IPS DF 6.9 (cell line): ENCODE measurements at places on chromosomes 12 and 14.

DNA sequence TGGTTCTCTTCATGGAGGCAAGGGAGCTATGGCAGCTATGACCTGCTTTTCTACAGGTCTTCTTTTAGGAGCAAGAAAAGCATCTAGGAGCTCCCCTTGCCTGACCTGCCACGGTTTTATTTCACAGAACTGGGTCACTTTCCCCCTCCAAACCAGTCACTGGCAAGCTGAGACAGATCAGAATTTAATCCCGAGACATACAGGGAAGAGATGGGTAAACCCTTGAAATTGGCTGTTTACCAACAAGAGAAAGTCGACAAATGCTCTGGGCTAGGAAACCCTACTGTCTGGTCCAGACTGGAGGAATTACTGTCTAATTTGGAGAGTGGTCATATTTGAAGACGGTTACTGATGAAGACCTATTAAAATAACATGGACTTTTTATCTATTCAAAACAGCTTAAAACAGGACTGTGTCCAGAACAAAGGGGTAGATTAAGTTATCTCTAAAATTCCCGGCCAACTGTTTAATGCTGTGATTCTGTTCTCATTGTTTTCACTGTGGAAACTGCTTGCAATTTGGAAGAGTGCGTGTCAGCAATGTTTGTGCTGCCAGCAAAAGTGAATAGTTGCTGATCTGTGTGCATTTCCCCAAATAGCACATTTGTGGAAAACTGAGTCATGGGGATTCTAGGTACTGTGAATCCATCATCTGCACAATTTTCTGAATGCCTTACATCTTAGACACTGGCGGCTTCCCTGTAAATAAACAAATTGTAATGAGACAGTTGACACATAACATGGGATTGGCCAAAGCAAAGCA, 73.4 kb upstream of the EEA1 start:
- DNase-seq = no peak

GRCh38 chr12:18966954-18967353, 162.6 kb upstream of the PLEKHA5 start:
- no peak for DNase-seq

GRCh38 chr12:56565510-56566101, 44.0 kb downstream of the RBMS2 start:
- DNase-seq = peak; percentile 5

- no peak for DNase-seq
Observed at GRCh38 chr12:90729736-90730135, 225.2 kb downstream of the CCER1 start.

DNA sequence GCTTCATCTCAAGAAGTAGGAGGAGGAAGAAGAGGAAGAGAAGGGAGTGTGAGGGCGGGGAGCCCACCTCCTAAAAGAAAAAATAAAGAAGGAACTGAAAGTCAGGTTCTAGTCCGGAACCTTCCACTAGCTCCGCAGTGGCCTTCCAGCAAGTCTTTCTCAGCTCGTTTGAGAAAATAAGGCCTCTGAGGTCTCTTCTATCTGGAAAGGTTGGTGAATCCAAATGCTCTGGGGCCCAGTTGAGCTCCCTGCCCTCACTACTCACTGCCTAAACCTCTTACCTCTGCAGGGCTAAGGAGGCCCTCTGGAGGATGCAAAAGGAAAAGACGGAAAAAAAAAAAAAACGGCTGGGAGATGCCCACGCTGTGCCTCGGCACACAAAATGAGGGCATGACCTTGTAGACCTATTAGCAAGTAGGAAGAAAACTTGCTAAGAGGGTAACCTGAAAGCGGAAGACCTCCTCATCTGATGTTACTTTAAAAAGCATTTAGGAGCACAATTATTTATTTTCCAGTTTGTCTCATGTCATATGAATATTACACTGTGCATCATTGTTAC, 35.9 kb downstream of the FBLN5 start:
- peak; percentile 33 for DNase-seq

DNA sequence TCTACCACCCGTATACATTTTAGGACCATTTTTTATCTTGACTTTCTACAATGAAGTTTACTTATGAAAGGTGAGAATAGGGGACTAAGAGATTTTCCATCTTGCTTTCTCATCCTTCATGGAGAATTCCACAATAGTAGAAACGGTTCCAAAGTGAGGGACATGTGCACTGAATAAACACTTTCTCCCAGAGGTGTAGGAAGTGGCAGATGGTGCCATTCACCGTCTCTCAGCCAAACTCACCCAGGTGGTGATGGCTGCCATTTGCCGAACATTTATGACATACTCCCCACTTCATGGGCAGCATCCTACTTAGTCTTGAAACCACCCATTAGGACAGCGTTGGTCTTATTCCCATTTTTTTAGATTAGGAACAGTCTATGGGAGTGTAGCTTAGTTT, 540.5 kb downstream of the DIO2 start:
- DNase-seq = no peak

- DNase-seq = no peak
Observed at GRCh38 chr12:13504074-13504473, 307.5 kb downstream of the EMP1 start.

GRCh38 chr14:74920281-74920680, 2.8 kb downstream of the RPS6KL1 start:
- DNase-seq = no peak

- no peak for DNase-seq
Observed at GRCh38 chr12:3363608-3364007, 127.4 kb upstream of the PRMT8 start.

DNA sequence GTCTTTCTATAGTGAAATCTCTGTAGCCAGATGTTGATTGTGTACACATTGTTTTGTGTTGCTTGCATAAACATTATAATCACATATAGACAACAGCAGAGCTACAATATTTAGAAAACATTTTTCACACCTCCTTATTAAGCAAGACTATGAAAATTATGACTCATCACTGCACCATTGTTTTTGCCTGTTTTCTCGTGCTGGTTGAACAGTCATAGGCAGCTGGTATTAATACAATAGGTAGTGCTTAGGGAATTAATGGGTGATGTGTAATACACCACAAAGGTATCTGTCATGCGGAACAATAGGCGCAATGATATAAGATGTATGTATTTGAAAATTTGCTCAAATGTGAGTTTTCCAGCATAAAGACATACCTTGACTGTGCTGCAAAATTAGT, 449.3 kb downstream of the FOXG1 start:
- DNase-seq = no peak

DNA sequence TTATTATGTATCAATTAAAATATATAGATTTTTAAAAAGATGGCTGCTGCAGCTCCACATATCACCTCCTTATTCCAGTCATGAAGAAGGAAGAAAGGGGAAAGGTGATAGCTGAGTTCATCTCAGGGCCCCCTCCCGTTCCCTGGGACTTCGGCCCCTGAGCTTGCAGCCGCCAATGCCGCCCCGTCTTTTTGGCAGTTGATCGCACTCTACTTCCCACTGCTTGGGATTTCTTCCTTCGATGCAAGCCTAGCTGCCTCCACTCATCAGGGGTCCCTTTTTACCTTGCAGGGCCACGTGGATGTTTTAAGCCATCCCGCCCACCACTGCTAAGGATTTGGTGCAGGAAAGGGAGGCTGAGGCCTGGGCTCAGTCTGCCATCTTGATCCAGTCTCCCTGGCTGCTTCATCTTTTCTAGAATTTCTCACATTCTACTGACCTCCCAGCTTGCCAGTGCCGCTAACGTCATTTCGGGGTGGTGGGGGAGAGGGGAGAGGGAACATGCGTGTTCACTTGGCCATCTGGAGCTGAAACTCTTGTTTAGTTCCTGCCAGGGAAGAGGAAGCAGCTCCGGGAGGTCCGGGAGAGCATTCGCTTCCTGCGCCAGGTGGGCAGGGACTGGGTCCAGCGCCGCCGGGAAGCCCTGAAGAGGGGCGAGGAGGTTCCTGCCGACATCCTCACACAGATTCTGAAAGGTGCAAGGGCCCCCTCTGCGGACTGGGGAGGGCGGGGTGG, 31.3 kb downstream of the CYP46A1 start:
- DNase-seq = no peak

DNA sequence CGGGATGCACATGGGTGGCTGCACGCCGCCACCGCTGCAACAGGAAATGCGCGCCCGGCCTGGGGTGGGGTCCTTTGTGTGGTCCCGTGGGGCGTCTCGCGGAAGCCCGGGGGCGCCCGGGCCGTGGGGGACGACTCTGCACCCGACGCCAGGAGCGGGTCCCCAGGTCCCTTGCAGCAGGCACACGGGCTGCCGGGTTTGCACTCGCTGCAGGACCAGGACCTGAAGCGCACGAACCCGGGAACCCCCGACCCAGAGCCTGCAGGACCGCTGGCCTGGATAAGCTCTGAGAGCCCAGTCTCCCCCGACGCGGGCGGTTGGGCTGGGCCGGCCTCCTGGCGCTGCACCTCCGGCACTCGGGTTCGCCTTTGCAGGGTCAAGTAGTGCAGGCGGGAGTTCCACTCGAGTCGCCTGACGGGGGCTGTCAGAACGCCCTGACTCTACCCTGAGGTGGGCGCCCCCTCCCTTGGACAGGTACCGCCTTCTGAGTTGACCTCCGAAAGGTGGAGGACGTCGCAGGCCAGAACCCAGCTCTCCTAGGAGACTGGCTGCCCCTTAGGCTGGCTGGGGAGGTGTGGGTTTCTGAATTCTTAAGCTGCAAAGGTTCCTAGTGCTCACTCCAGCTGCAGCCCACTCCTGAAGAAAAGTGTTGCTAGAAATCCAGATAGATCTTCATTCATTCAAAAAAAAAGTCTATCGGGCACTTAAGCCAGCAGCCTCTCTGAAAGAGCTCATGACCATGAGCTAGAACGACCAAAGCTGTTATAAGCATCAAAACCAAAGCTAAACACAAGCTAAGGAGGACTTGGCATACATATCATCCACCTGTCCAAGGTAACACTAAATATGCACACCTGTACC, 68.0 kb downstream of the RNF34 start:
- DNase-seq = no peak

DNA sequence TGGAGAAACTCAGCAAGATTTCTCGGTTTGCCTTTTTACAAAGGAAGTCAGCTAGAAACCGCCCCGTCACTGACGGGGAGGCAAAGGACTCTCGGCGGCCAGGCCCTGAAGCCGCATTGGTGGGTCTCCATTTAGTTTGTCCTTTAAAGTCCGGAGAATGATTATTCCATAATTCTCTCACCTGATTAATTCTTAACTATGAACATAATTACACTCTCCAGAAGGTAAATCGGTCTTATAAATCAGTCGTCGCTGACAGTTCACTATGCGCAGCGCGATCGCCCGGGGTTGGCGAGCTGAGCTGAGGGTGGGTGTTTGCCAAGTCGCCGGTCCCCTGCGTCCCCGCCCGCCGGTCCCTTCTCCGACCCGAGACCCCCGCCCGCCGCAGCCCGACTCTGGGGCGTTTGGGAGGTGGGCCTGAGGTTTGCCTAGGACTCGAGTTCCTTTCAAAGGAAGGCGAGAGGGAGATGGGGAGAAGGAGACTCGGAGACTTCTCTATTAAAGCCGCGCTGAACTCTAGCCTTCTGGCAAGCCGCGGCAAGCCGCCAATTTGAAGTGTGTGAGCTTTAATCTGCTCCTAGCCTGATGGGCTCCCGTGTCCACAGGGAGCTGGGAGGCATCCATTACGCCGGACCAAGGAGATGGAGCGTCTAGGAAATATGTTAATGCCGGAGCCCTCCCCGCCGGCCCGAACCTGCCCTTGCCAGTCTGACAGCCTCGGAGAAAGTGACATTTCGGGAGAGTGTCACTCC, 392.9 kb downstream of the NOVA1 start:
- DNase-seq = no peak

DNA sequence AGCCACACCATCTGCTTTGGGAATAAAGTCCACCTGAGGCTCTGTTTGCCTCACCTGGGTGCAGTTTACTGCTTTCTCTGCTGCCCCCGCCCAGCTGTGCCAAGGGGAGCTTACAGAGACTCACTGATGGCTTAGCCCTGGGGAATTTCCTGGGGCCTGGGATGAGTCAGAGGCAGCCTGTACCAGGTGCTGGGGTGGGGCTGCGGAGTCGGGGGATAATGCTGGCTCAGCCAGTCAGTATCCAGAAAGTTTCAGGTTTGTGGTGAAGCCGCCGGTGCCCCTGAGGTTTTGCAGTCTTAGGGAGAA, 22.3 kb downstream of the PLEKHG3 start:
- no peak for DNase-seq

GRCh38 chr14:104460791-104461651, 118.5 kb upstream of the C14orf180 start:
- no peak for DNase-seq

- peak; percentile 58 for DNase-seq
Observed at GRCh38 chr12:22100958-22101748, 55.1 kb downstream of the CMAS start.

GRCh38 chr14:104655128-104655848, 34.1 kb upstream of the INF2 start:
- DNase-seq = no peak

- no peak for DNase-seq
Observed at GRCh38 chr14:47596232-47596631, 79.2 kb downstream of the MDGA2 start.

- DNase-seq = no peak
Observed at GRCh38 chr12:112238441-112238840, 113.1 kb downstream of the TRAFD1 start.

GRCh38 chr12:113479590-113480335, 8.1 kb upstream of the LHX5 start:
- DNase-seq = no peak

DNA sequence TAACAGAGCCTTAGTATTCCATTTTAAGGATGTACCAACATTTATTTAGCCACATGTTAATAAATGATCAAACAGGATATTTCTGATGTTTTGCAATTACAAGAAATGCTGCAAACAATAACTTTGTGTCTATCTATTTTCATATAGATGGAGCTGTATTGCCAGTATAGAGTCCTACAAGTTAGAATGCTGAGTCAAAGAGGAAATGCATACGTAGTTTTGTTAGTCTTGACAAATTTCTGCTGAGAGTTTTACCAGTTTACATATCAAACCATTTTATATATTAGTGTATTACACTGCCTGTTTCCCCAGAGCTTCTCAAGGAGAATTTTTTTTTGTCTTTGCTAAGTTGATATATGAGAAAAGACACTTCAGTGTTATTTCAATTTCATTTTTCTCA, 541.7 kb downstream of the SLC16A7 start:
- DNase-seq = no peak

GRCh38 chr14:99127651-99128167, 144.3 kb downstream of the BCL11B start:
- DNase-seq = no peak

- DNase-seq = no peak
Observed at GRCh38 chr12:65916991-65917695, 92.9 kb downstream of the HMGA2 start.

- no peak for DNase-seq
Observed at GRCh38 chr12:101648195-101648594, 49.2 kb upstream of the CHPT1 start.

DNA sequence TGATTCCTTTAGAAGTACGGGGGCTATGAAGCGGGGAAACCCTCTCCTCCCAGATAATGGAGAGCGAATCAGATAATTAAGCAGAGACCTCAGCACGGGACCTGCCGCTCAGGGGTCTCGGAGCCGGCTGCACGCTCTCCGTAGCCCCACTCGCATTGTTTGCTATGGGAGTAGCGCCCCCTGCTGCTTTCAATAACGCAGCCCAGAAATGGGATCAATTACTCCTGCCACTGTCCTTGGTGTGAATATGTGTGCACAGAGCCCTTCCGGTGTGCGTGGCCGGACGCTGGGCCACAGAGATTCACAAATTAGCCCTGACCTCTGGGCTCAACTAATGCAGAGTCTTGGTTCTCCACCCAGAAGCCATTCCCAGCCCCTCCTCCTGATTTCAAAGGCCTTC, 76.4 kb upstream of the TMEM132C start:
- DNase-seq = no peak
